ENCODE measurements at places on chromosomes 6 and 20.

DNA sequence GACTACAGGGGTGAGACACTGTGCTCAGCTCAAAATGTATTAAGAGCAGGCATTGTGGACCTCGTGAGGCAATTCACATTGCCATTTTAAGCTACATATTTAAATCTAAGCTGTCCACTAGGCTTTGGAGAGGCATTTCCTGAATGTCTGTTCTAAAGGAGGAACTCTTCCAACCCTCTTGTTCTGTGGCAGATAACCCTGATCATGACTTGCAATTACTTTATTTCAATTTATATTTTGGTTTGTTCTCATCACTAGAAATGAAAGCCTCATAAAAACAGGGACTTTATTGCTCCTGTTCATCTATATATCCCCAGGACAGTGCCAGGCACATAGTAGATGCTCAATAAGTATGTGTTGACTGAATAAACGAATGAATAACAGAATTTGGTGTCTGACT lies 84.0 kb upstream of the SALL4 start:
- no peak for DNase-seq

GRCh38 chr6:72151742-72152141 lies 265.4 kb downstream of the RIMS1 start:
- no peak for DNase-seq

DNA sequence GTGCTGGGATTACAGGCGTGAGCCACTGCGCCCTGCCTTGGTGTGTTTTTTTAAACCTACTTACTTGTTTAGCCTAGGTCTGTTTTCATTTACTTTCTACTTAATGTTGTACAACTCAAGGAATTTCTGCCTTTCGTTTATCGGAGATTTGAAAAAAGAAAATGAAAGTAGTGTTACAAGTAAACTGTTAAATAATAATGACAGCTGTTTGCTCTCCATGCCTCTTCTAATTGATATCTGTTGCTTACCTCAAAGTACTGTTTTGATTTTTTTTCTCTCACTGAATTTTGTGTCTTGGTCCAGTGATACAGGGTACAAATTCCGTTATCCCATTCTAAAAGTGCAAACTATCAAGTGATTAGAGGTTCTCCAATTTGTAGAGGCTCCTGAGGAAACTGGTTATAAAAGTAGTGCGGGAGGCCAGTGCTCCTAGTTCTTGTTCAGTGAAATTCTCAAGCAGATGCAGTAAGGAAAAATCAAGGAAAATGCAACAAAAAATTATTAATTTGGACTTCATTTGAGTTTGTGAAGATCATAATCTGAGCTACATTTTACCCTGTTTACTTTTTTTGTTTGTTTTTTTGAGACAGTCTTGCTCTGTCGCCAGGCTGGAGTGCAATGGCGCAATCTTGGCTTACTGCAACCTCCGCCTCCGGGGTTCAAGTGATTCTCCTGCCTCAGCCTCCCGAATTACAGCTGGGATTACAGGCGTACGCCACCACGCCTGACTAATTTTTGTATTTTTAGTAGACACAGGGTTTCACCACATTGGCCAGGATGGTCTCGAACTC lies 2.2 kb downstream of the UBR2 start:
- no peak for DNase-seq

GRCh38 chr6:11363881-11364576 lies 131.6 kb upstream of the NEDD9 start:
- no peak for DNase-seq

GRCh38 chr6:46440141-46440540 lies 51.1 kb downstream of the RCAN2 start:
- no peak for DNase-seq

DNA sequence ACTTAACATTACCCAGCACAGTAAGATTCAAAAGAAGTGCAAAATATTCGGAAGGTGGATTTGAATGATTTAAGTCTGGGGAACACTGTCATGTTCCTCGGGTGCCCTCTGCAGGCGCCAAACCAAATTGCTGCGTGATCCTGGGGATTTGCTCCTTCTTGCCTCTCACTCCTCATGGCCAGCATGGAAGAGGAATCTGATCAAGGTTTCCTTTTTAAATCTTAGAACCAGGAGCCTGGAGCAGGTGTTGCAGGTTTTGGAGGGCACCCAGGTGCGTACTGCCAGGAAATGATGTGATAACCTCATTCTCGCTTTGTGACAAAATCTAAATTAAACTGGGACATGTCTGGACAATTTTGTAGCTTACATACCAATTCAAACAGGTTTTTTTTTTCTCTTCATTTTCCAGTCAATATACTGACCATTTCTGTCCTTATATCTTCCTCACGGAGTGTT lies 8.1 kb upstream of the PFDN4 start:
- DNase-seq: peak; percentile 78

- DNase-seq: no peak
Measured at GRCh38 chr20:62183426-62184142, 756 bp downstream of the MTG2 start.

DNA sequence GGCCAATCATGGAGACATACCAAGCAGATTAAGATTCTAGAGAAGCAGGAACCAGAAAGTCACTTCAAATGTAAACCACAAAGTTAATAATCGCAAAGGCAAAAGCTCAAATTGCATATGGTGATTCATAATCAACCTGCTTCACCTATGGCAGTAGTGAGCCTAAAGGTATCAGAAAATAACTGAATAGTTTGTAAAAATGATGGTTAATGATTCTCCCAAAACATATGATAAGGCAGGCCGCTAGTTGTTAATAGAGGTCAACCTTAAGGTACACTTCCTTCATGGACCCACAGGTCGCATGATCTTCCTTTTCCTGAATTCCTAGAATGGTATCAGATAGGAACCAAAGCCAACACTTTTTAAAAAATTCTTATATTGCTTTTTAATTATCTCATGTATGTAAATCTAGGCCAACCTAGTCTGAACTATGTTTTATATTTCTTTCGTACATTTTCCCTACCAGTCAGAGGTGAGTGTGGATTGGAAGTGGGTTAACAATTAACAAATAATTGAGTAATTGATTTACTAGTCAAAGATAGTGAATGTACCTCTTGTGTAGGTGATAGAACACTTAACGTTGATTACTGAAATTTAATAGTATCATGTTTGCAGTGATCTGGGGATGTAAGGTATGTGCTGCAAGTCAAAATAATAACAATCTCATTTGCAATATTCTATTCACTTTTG lies 16.4 kb downstream of the TAAR2 start:
- DNase-seq: no peak

- DNase-seq: peak; percentile 45
Measured at GRCh38 chr20:52379723-52380336, 188.3 kb upstream of the ZFP64 start.

- DNase-seq: no peak
Measured at GRCh38 chr6:43865932-43866645, 96.1 kb downstream of the VEGFA start.

GRCh38 chr6:167570460-167571400 lies 245.8 kb downstream of the TTLL2 start:
- no peak for DNase-seq

- no peak for DNase-seq
Measured at GRCh38 chr6:152696522-152696921, 1.2 kb upstream of the MYCT1 start.

DNA sequence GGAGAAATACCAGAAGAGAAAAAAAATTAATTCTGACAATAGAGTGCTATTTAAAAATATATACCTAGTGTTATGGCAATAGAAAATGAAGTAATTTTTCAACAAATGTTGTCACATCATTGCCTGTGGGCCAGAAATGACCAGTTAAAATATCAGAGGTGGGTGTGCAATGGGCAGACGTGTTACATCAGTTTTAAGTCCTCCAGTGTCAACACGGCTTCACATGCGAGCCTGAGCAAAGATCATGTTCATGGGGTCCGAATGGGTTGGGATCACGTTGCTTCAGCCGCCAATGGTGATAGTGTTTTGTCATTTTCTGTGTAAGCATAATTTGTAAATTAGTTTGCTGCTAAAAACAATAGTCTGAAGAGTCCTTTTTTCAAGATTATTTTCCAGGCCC lies 27.5 kb downstream of the TMEM200A start:
- no peak for DNase-seq

DNA sequence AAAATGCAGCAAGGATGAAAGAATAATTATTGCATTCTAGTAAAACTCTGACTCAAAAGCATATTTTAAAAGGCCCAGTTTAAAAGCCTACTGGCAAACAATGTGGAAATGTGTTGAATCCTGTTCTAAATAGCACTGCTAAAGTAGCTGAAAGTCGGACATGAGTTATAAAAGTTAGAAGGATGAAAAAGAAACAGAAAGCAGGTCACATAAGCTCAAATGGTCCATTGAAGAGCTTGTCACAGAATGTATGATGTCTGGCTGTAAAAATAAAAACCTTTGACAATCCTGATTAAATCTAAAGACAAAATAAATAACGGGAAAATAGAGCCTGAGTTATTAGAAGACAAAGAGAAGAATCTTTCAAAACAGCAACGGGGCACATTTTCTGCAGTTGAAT lies 218.6 kb upstream of the UFL1 start:
- no peak for DNase-seq

DNA sequence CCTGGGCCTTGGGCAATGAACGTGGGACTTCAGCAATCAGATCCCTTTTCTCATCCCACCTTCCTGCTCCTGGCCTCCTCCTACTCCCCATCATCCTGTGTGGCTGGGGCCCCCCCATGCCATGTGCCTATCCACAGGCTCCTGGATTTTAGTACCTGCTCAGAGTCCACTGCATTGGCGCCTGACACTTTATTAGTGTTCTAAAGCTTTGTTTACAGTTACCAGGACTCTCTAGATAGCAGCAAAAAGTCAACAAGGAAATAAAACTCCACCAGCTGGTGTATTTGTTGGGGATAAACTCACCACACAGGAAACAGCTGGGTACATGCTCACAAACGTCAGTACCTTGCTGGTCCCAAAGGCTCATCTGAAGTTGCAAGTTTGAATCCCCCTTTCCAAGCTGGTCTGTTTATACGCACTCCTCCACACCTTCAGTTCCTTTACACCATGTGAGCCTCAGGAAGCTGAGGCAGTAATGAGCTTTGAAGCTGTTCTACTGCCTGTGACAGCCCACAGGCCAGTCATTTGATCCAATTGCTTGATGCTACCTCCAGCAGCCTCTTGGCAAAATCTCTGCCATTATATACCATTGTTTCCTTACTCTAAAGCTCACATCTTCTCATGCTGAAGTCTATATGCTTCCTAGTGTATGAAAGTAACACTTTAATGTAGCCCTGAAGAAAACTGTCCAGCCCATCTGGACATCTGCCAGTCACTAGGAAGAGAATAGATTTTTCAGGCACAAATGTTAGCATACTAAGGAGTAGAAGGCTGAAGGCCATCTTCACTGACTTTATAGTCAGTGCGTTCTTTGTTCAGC lies 76.6 kb downstream of the ANKEF1 start:
- DNase-seq: no peak

- no peak for DNase-seq
Measured at GRCh38 chr20:259981-260380, 2.5 kb downstream of the DEFB132 start.

- no peak for DNase-seq
Measured at GRCh38 chr6:52180787-52181558, 5.2 kb upstream of the IL17A start.

- no peak for DNase-seq
Measured at GRCh38 chr20:5835321-5835821, 85.2 kb downstream of the SHLD1 start.

DNA sequence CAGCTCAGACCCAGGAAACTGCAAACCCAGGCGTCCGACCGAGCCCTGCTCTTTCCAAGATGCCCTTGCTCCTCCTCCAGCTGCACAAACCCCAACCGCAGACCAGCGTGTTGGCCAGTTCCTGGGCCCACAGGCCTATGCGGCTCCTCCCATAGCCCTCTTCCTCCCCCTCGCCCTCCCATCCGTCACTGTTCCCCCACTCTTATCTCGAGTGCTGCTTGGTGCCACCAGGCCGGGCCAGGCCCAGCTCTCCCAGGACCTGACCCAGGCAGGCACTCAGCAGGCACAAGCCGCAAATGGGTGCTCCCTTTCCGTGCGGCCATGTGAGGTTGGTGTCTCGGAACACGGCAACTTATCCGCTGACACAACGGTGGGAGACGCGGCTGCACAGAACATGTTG lies 28.6 kb downstream of the ADRM1 start:
- DNase-seq: no peak

DNA sequence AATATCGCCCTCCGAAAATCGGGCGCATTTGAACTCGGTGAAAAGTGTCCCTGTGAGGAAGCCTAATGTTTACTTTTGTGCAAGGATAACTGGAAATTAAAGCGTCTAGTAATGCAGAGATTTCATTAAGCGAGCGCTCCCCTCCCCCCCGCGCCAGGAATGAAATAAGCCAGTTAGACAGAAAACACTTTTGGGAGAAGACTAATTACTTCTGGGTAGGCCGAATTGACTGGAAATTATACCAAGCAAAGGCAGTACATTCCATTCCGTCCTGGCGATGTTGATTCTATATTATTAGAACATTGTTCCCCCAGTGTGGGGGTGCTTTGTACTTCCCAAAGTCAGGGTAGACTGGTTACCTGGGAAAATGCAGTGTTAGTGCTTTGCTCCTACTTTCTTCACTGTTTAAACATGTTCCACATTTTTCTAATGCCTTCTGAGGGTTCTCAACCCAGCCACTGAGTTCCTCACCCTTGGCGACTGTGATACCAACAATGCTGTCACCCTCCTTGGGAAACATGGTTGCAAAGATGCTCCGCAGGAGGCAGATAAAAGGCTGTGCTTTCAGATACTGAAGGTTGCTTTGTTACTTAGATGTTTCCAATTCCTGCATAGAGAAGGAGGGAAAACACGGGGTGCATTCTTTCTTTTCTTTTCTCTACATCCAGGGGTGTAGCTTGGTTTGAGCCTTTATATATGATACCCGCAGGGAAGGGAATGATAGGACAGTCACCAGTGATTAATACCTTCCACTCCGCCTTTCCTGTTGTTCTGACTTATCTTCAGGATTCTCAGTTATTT lies 2.6 kb downstream of the GJA1 start:
- DNase-seq: no peak

- no peak for DNase-seq
Measured at GRCh38 chr6:101912311-101912710, 518.8 kb downstream of the GRIK2 start.

- DNase-seq: no peak
Measured at GRCh38 chr20:36855241-36855657, 20.7 kb upstream of the TLDC2 start.

DNA sequence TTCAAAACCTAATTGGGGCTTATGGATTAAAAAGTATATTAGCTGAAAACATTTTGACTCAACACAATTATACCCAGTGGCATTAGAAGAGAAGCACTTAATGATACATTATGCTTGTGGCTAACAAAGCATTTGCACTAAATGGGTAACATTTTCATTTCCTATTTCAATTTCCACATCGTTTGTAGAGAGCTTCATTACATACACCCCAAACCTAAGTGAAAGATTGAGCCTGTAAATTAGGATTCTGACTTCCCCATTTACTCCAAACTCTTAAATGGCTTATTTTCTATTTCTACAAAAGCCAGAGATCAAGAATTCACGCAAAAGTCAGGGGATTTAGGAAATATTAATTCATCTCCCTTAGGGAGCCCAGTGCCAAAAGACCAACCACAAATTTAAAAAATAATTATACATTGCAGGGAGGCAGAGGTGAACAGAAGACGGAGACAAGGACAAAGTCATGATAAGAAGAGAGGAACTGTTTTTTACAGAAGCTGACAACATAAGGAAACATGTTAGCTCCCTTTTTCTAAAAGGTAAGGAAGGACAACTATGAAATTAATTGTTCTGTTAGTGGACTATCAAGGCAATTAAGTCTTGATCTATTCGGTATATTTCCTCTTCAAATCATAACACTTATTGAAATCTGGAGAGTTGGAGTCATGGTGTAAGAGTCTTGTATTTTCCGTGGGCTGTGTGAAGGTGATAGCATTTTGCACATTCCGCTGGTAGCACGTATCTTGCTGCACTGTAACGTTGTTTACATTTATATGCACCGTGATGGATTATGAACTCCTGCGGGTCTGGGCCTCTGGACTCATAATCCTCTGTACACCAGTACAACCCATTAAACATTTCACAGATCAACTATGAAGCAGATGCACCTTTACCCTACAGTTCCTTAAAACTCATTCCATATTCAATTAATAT lies 24.8 kb upstream of the EZR start:
- DNase-seq: no peak
